ENCODE measurements at places on chromosomes 16 and 17. TPM values are rescaled to one million over a fixed set of nuclear protein-coding genes. Genes with fewer than 3 reads are reported as not detected.

DNA sequence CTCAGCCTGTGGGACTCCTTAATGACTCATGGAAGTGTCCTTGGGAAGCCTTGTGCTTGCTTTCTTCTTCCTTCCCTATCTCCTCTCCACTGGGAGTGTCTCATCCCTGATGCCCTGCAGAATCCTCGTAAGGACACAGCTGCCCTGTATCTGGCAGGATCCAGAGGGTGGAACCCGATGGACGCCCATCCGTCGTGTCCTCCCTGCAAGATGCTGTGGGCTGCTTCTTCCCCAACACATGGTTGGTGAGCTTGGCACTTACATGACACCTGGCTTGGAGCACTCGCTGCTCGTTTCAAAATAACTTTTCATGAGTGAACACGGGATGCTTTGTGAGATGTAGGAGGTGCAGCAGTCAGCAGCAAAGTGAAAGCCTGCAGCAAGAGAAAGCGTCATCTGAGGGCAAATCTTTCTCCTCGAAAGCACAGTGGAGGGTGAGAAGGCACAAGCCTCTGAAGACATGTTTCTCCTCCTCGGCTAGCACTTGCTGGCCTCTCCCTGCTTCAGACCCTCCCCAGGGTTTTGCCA lies 3.3 kb downstream of the CCL15 start:
- DNase-seq, result no peak

DNA sequence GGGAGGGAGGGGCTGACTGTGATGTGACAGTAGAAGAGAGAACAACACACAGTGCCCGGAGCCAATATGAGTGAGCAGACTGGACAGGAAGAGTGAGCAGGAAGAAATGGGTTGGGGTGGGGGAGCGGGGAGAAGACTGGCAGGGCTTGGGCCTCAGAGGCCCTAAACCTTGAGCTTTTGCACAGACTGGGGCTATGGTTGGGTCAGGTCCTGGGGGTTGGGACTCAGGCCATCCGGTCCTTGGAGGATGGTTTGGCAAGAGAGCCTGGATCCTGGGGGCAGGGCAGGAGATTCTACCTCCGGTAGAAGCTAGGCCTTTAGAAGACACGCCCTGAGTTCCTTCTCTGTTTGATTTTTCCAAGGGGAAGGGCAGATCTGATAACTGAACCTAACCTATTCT lies 1.1 kb downstream of the CAMTA2 start:
- no peak for DNase-seq

The NPTX1 gene
- 1.3 TPM for polyA plus RNA-seq

DNA sequence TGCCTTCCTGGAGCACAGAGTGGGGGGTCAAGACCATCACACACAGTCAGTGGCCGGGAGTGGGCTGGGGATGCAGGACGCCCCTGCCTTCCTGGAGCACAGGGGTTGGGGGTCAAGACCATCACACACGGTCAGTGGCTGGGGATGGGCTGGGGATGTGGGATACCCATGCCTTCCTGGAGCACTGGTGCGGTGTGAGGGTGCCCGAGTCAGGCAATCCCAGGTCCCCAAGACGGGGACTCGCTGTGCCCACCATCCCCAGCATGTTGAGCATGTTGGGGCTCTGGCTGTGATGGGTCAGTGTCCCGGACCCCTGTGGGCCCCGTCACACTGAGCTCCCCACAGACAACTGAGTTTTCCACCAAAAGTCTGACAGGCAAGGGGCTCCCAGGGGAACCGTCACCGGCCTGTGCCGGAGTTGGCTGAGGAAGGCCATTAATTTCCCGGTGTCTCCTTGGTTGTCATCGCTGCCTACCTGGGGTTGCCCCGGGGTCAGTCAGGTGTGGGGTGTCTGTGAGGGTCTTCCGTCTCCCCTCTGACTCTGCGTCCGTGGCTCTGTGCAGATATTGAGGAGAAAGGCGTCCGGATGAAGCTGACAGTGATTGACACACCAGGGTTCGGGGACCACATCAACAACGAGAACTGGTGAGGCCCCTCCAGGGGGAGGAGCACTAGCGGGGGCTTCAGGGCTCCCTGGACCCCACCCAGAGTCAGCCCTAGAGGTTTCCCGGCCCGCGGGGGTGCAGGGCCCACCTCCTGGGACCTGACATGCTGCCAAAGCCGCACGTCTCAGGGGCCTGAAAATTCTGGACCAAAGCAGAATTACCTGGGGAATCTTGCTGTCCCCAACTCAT lies 347.1 kb downstream of the SEC14L1 start:
- DNase-seq, result no peak

The ZSCAN10 gene
- not detected for polyA plus RNA-seq

DNA sequence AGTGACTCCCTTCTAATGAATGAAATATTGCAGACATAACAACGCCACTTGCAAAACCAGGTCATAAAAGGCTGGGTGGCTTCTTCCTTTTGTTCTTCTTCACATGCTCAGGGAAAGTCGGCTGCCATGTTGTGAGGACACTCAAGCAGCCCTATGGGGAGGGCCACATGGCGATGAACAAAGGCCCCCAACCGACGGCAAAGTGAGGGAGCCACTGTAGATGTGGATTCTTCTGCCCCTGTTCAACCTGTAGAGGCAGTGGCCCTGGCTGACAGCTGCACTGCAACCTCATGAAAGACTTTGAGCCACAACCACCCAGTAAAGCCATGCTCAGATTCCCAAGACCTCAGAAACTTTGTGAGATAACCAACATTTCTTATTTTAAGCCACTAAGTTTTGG lies 203.5 kb upstream of the TNRC6C start:
- DNase-seq, result no peak

- DNase-seq, result no peak
These were observed 672.5 kb upstream of the EEF2KMT start for GRCh38 chr16:5770118-5770517.
